ENCODE measurements at places on chromosomes 3 and 15.

DNA sequence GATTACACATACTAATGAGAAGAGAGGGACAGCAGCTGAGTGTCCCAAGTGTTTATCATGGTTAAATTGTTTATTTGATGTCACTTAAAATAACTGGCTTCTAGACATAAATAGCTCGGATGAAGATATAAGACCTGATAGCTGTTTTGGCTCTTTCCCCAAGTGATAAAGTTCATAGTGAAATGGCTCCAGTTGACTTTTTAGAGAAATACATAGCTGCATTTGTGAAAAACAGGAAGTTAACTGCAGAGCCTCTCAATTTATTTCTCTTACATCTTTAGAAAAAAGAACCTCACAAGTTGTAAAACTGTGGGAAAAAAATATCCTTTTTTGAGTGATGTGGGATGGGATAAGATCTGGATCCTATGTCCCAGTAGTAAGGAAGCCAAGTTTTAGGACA lies 332.9 kb upstream of the RASGRP1 start:
- no peak overlapping the region for H3K4me3 ChIP-seq
- peaks cover 12% of the 10 kb centered on the region for H3K4me1 ChIP-seq
- H3K36me3 ChIP-seq, result no peaks in the 10 kb centered on the region

GRCh38 chr15:63896336-63897115 lies 62.8 kb upstream of the HERC1 start:
- H3K4me3 ChIP-seq, result no peak overlapping the region
- peaks cover 44% of the 10 kb centered on the region for H3K4me1 ChIP-seq
- no peak for DNase-seq
- H3K27me3 ChIP-seq, result no peaks in the 10 kb centered on the region

DNA sequence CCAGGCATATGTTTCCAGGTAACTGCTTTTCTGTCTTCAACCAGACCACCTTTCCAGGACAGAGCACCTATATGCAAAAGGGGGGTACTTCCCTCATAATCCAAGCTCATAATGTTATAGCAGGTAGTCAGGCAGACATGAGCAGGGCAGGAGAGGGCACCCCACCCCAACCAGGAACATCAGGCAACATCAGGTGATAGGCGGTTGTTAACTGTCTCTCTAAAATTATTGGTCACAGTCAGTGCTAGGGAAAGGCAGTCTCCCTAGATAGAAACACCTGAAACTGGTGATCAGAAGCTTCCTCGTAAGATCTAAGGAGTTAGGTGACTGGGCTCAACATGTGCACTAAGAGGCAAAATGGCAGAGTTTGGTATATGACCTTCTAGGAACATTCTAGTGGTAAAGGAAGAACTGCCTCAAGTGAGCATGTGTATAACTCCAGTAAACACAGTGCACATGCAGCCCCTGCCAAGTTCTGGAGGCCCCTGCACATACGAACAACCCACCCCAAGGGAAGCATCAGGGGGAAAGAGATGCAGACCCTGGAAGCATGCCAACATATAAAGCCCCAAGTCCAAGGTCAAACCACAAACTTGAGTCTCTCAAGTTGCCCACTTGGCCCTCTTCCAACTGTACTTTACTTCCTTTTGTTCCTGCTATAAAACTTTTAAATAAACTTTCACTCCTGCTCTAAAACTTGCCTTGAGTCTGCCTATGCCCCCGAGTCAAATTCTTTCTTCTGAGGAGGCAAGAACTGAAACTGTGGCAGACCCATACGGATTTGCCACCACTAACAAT lies 270.9 kb downstream of the ULK4 start:
- no peaks in the 10 kb centered on the region for H3K27me3 ChIP-seq
- peaks cover 6% of the 10 kb centered on the region for H3K4me1 ChIP-seq
- no peak overlapping the region for H3K4me3 ChIP-seq
- H3K36me3 ChIP-seq, result no peaks in the 10 kb centered on the region

DNA sequence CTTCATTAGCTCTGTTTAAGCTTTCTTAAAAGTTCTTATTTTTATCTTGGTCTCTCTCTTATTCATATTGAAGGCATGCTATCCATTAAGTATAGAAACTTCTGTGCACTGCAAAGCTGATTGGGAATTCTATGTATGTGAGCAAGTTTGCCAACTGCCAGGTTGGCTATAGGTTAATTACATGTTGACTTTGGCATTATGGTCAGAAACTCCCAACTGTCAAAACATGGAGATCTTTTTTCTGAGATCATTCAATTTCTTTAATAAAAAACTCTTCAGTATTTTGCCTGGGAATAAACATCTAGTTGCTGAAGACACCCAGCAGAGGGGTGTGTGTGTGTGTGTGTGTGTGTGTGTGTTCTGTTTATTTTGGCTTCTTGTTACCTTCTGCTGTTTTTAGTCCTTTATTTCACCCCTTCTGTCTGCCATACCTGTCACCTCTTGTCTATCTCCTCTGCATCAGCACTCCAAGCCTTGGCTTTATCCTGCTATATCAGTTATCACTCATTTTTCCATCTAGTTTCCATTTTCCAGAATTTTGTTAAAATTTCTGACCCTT lies 1.3 kb upstream of the ARL14 start:
- H3K36me3 ChIP-seq, result no peaks in the 10 kb centered on the region
- H3K27me3 ChIP-seq, result no peaks in the 10 kb centered on the region

DNA sequence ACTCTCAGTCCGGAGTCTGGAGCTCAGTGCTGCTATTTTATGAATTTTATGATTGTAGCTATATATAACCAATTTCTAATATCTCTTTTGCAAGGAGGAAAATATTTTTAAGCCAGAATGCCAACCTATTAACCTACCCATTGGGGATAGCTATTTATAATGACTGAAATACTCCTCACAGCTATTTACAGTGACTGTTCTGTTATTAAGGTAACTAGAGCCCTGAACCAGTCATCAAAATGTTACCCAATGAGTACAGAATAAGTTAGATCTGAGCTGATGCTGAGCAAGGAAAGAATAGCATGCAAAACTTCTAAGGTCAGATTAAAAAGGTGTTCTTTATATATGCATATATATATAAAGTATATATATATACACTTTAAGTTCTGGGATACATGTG lies 79.6 kb upstream of the PPP2R3A start:
- H3K4me1 ChIP-seq, result no peaks in the 10 kb centered on the region
- H3K27me3 ChIP-seq, result no peaks in the 10 kb centered on the region
- no peak overlapping the region for H3K27ac ChIP-seq
- no peak for DNase-seq
- H3K4me3 ChIP-seq, result no peak overlapping the region

GRCh38 chr15:71435552-71435951 lies 320.3 kb downstream of the THSD4 start:
- no peaks in the 10 kb centered on the region for H3K27me3 ChIP-seq
- no peaks in the 10 kb centered on the region for H3K4me1 ChIP-seq
- H3K27ac ChIP-seq, result no peak overlapping the region
- H3K4me3 ChIP-seq, result no peak overlapping the region
- no peaks in the 10 kb centered on the region for H3K36me3 ChIP-seq

GRCh38 chr15:75749820-75750219 lies 37.2 kb upstream of the CSPG4 start:
- H3K36me3 ChIP-seq, result no peaks in the 10 kb centered on the region
- DNase-seq, result no peak
- no peaks in the 10 kb centered on the region for H3K27me3 ChIP-seq
- H3K27ac ChIP-seq, result no peak overlapping the region
- no peaks in the 10 kb centered on the region for H3K4me1 ChIP-seq

DNA sequence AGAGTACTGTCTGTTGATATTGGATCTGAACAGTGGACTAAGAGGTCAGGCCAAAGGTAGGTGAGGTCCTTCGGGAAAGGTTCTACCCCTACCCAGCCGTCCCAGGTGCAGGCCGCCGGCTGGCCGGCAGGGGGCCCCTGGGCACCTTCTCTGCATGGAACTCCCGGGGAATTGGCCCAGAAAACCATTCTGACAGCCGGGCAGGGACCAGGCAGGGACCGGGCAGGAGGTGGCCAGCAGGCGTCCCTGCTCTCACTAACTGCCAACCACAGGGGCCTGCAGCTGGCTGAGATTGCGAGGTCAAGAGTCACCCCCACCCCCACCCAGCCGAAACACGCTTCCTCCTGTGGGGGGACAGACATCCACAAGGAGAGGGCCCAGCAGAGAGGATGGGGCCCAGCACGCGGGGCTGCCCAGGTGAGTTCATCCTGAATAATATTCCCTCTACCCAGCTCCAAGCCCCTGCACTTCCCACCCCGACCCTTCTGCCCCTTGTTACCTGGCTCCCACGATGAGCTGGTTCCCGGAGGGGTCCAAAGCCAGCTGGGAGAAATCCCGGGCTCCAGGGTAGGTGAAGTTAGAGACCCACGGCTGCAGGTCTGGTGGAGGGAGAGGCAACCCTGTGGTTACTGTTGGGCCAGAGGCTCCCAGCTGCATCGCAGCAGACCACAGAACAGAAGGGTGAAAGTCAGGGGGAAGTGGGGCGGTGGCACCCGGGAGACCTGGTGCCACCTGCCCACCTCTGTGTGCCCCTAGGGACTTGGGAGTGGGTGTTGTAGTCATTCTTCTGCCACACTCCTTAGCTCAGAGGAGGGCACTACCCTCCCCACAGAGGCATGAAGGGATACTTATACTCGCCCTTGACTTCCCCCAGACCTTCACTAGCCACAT lies 84.4 kb downstream of the SEMA5B start:
- no peak overlapping the region for H3K4me3 ChIP-seq
- DNase-seq, result no peak
- H3K36me3 ChIP-seq, result no peaks in the 10 kb centered on the region
- no peaks in the 10 kb centered on the region for H3K27me3 ChIP-seq
- H3K4me1 ChIP-seq, result no peaks in the 10 kb centered on the region
- no peak overlapping the region for H3K27ac ChIP-seq

- H3K4me1 ChIP-seq, result no peaks in the 10 kb centered on the region
- H3K27ac ChIP-seq, result no peak overlapping the region
- H3K36me3 ChIP-seq, result peaks cover 16% of the 10 kb centered on the region
- no peaks in the 10 kb centered on the region for H3K27me3 ChIP-seq
- H3K4me3 ChIP-seq, result no peak overlapping the region
- DNase-seq, result no peak
Observed at GRCh38 chr15:49282366-49282765, 112.3 kb downstream of the GALK2 start.

DNA sequence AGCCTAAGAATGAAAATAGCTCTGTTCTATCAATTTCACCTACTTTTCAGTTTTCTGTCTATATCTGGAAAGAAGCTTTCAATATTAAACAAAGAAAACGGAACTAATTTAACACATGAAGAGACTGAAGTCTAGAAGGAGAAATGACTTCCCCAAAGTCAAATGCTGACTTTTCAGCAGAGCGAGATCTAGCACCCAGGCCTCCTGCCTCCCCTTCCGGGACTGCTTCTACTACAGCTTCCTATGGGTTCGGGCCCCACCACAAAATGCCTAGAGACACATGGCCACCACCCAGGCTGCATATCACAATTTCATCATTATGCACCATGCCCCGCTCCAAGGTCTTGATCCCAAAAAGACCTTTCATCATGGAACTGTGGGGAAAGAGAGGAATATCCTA lies 104.5 kb downstream of the SST start:
- H3K4me3 ChIP-seq, result no peak overlapping the region
- no peak overlapping the region for H3K27ac ChIP-seq
- no peaks in the 10 kb centered on the region for H3K4me1 ChIP-seq
- no peaks in the 10 kb centered on the region for H3K27me3 ChIP-seq

DNA sequence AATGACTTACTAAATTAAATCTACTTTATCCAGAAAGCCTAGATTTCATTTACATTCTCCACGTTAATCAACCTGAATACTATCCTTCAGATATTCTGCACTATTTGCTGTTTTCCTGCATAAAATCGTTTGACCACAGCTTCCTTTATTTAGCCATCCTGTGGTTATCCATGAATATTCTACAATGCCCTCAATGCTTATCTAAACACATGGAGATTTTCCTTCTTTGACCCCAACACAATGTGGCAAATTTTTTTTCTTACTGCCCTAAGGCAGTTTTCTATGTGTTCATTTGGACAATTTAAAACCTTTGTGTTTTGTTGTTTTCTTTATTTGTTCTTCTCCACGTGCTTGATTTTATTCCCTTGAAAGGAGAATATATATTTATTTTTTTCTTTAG lies 495.5 kb upstream of the ROBO1 start:
- no peaks in the 10 kb centered on the region for H3K4me1 ChIP-seq
- no peak for DNase-seq
- H3K36me3 ChIP-seq, result no peaks in the 10 kb centered on the region
- no peak overlapping the region for H3K4me3 ChIP-seq
- no peak overlapping the region for H3K27ac ChIP-seq
- H3K27me3 ChIP-seq, result no peaks in the 10 kb centered on the region

GRCh38 chr3:77837456-77838025 lies 797.6 kb downstream of the ROBO2 start:
- no peaks in the 10 kb centered on the region for H3K4me1 ChIP-seq
- H3K27me3 ChIP-seq, result no peaks in the 10 kb centered on the region
- H3K27ac ChIP-seq, result no peak overlapping the region
- H3K4me3 ChIP-seq, result no peak overlapping the region
- H3K36me3 ChIP-seq, result no peaks in the 10 kb centered on the region

GRCh38 chr3:121979734-121980449 lies 42.2 kb downstream of the ILDR1 start:
- no peak for DNase-seq
- H3K27me3 ChIP-seq, result no peaks in the 10 kb centered on the region
- H3K27ac ChIP-seq, result no peak overlapping the region
- no peak overlapping the region for H3K4me3 ChIP-seq
- H3K36me3 ChIP-seq, result no peaks in the 10 kb centered on the region

GRCh38 chr15:60000113-60000823 lies 3.8 kb upstream of the FOXB1 start:
- H3K27me3 ChIP-seq, result peaks cover 34% of the 10 kb centered on the region
- H3K4me3 ChIP-seq, result no peak overlapping the region
- H3K36me3 ChIP-seq, result no peaks in the 10 kb centered on the region
- no peak for DNase-seq
- H3K4me1 ChIP-seq, result peaks cover 29% of the 10 kb centered on the region
- no peak overlapping the region for H3K27ac ChIP-seq

DNA sequence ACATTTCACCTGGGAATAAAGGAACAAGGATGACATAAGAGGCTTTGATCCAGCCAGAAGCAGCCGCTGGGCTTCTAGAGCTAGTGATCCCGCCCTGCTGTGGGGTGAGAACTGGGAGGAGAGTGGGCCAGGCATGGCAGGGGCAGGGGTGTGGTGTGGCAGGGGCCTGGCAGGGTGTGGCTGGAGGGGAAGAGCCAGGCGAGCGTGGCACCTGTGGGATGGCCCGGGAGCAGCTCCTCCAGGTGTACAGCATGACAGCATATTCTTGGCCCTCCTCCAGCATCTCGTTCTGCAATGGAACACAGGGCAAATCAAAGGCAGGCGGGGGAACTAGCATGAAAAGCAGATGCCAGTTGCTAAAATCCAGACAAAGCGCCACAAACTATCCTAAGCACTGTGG lies 35.5 kb downstream of the CYFIP1 start:
- H3K27ac ChIP-seq, result no peak overlapping the region
- H3K4me3 ChIP-seq, result no peak overlapping the region
- H3K4me1 ChIP-seq, result peaks cover 27% of the 10 kb centered on the region
- DNase-seq, result no peak
- H3K27me3 ChIP-seq, result no peaks in the 10 kb centered on the region

DNA sequence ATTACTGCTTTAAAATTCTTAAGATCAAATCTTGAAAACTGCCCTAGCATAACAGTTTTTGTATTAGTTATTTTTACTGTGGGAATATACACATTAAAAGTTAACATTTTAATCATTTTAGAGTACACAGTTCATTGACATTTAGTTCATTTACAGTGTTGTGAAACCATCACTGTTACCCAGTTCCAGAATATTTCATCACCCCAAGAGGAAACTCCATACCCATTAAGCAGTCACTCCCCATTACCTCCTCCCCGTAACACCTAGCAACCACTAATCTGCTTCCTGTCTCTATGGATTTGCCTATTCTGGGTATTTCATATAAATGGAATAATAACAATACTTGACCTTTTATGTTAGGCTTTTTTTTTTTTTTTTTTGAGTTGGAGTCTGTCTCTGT lies 164.1 kb upstream of the LRRFIP2 start:
- H3K27ac ChIP-seq, result no peak overlapping the region
- no peak for DNase-seq
- H3K4me3 ChIP-seq, result no peak overlapping the region
- H3K4me1 ChIP-seq, result no peaks in the 10 kb centered on the region
- H3K27me3 ChIP-seq, result no peaks in the 10 kb centered on the region

Measured in vagina (tissue), 2 donors.